A549 (cell line): ENCODE measurements at places on chromosomes 6 and 20.

DNA sequence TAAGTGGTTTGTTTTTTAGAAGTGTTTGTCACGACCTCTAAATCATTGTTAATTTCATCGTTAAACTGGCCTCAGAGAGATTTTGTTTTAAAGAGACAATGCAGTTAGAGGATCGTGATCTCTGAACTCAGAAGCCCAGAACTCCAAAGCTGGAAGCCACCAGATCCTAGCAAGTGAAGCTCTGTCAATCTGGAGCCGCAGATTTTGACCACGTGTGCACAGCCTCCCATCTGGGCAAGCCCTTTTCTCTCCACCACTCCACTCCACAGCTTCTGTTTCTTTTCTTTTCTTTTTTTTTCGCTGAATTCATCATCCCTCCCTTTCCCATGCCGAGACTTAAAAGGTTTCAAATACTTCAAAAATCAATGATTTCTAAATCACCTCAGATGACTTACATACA lies 142.2 kb upstream of the ESR1 start:
- no peak for DNase-seq

DNA sequence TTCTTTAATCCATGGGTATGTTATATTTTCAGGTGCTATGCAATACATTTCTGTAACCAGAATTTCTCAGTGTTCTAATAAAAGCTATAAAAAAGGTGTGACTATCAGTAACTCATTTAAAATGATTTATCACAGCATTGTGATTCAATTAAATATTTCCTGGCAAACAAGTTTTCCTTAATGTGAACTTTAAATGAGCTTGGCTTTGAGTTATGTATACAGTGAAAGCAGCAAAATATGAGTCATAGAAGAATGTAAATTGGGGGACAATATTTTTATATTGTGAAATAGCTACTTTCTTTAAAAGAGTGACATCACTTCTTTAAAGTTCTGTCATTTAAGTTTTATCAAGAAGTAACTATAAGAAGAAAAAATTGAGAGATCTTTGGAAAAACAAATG lies 484.9 kb upstream of the MAN1A1 start:
- no peak for DNase-seq

- DNase-seq: no peak
Observed at GRCh38 chr6:169175360-169175887, 78.2 kb downstream of the THBS2 start.

DNA sequence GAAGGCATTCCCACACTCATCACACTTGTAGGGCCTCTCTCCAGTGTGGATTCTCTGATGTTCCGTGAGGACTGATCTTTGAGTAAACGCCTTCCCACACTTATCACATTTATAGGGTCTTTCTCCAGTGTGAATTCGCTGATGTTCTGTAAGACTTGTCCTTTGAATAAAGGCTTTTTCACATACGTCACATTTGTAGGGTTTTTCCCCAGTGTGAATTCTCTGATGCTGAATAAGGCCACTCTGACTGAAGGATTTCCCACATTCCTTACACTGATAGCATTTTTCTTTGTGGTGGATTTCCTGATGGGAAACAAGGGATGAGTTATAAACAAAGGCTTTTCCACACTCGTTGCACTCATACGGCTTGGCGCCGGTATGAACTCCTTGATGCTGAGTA lies 8.9 kb downstream of the ZSCAN12 start:
- DNase-seq: no peak

GRCh38 chr6:156319707-156320106 lies 457.5 kb upstream of the ARID1B start:
- DNase-seq: no peak
